ENCODE measurements at places on chromosomes 3 and 15.

DNA sequence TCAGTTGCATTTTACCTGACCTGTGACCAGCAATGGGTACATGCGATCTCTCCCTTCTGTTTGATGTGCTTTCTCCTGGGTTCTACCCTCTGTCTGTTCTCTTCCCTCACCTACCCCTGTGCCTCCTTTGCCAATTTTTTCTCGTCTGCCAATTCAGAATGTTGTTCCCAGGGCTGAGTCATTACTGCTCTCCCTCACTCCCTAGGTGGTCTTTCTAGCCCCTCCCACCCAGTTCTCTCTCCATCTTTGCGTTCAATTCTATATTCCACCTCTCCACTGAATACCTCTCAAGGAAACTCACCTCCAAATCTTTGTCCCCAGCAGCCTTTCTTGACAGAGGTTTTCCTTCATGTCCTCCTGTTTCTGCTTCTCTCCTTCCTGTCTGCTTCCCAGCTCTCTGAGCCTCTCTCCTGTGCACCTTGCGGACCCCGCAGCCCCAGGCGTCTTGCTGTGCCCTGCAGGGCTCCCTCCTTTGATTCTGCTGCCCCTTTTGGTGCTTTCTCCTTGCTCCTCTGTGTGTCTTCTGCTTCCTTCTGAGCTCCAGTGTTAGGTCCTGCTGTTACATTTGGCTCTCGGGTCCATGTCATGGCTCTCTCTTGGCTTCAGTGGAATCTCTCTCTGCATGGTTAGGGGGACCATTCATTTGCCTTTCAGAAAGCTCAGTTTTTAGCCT is 398.2 kb upstream of the TPM1 start:
- no peak for DNase-seq

DNA sequence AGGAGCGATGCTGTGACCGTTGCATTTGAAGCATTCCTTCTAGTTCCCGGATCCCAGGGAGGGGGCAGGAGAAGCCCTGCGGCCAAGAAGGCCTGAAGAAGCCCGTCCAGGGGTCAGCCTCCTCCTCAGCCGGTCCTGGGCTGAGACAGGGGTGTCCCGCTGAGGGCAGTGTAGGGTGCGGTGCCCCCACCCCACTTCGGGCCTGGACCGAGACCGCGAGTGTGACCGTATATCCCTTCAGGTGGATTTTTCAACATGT is 2.8 kb downstream of the OCA2 start:
- DNase-seq: no peak

GRCh38 chr3:59308001-59308400 is 258.2 kb upstream of the CFAP20DC start:
- no peak for DNase-seq

DNA sequence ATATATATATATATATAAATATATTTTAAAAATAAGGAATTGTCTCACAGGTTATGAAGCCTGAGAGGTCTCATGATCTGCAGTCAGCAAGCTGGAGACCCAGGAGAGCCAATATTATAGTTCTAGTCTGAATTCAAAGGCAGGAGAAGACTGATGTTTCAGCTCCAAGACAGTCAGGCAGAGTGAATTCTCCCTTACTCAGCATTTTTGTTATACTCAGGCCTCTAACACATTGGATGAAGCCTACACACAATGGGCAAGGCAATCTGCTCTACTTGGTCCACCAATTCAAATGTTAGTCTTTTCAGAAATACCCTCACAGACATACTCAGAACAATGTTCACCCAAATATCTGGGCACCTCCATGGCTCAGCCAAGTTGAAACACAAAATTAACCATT is 157.2 kb downstream of the GOLIM4 start:
- DNase-seq: no peak

DNA sequence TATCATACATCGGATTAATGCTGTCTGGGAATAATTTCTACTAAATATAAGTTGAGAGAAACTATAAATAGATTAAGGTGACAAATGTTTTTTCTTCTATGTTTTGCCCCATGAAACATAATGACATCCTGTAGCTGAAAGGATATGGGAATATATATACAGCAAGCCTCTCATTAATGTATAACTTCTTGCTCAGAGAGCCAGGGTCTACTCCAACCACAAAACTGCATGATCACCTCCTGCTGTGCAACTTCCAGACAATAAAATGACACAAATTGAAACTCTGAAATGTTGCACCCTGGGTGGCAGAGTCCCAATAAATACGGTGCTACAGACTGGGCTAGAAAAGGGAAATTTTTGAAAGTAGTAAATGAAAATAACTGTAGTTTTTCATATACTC is 571.9 kb upstream of the CBLB start:
- DNase-seq: no peak

DNA sequence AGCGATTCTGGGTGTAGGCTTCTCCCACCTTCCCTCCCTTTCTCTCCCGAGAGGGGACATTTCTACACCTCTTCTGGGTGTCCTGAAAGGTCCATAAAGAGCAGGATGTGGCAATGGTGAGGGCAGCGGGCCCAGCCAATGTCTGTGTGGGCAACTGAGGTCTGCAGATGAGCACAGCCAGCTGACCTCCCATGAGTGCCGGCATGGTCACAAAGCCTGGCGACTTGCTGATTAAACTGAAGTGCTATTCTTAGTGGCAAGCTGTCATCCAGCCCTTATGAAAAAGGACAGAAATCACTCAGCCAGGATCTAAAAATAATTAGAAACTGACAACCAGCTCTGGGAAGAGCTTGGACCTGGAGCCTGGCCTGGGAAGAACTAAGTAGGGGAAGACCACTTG is 124.3 kb upstream of the RGMA start:
- no peak for DNase-seq

DNA sequence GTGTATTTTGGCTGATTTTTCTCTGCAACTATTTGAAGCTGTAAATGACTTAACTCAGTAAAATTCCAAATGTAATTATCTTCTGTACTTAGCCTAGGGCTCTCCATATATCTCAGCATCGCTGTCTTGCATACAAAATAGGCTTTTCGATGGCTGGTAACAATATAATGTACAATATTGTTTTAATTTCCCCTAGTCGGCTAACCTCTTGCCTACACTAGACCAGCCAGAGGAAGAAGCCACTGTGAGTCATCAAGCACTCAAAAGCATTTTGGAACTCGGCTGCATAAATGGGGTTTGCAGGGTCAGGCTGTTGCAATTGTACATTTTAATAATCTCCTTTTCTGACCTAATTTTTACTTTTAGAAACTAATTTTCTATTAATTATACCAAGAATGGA is 583.8 kb downstream of the FOXP1 start:
- no peak for DNase-seq

DNA sequence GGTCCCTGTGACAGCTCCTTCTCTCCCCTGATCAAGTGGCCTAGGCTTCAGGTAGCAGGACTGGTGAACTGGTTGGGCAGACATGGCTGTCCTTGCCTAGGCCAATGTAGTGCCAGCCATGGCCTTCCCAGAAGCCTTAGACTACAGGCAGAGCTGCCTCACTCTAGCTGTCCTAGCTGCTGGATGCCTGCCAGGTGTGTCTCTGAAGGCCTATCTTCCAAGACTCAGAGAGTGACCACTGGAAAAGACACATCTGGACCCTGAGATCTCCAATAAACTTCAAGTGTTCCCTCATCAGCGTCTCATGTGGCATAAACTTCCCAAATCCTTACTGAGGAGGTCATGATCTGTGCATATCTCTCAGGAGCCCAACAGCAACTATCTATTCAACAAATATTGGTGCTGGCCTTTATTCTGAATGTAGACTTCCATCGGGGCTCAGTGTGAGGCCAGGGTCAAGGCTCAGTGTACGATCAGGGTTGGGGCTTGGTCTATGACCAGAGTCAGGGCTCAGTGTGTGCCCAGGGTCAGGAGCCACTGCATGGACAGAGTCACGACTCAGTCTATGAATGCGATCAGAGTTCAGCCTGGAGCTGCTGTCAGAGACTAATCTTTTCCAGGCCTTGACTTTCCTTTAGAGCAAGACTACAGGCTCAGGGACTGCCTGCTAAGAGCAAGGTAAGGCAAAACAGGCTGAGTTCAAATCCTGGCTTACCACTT is 36.5 kb upstream of the INSYN1 start:
- DNase-seq: no peak

GRCh38 chr3:43810797-43811196 is 120.1 kb downstream of the ABHD5 start:
- no peak for DNase-seq

GRCh38 chr3:61450866-61451265 is 110.5 kb upstream of the PTPRG start:
- no peak for DNase-seq

DNA sequence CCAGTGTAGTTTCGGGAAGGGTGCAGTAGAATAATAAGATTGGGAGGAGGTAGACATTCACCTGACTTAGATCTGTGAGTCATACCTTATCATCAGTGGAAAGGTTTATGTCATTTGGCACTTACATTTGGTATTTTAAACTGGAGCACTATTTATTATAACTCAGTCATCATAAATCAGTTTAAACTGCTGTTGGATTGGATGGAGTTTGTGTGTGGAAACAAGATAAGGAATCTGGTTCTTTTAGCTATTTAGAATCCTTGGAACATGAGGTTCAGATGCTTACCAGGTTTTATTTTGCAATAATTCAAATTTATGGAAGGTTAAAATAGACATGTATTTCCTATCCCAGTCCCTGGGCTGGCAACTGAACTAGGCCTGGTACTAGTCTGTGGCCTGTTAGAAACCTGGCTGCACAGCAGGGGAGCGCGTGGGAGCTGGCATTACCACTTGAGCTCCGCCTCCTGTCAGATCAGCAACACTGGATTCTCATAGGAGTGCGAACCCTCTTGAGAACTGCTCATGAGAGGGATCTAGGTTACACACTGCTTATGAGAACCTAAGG is 34.5 kb downstream of the ZFAND6 start:
- peak; percentile 55 for DNase-seq

GRCh38 chr3:128319741-128320141 is 146.9 kb downstream of the DNAJB8 start:
- no peak for DNase-seq

GRCh38 chr3:170058127-170058526 is 20.3 kb downstream of the GPR160 start:
- DNase-seq: no peak
